ENCODE measurements at places on chromosomes 7 and 10.
A peak's percentile ranks its signal among the peaks of the same experiment; 100 is the strongest.

DNA sequence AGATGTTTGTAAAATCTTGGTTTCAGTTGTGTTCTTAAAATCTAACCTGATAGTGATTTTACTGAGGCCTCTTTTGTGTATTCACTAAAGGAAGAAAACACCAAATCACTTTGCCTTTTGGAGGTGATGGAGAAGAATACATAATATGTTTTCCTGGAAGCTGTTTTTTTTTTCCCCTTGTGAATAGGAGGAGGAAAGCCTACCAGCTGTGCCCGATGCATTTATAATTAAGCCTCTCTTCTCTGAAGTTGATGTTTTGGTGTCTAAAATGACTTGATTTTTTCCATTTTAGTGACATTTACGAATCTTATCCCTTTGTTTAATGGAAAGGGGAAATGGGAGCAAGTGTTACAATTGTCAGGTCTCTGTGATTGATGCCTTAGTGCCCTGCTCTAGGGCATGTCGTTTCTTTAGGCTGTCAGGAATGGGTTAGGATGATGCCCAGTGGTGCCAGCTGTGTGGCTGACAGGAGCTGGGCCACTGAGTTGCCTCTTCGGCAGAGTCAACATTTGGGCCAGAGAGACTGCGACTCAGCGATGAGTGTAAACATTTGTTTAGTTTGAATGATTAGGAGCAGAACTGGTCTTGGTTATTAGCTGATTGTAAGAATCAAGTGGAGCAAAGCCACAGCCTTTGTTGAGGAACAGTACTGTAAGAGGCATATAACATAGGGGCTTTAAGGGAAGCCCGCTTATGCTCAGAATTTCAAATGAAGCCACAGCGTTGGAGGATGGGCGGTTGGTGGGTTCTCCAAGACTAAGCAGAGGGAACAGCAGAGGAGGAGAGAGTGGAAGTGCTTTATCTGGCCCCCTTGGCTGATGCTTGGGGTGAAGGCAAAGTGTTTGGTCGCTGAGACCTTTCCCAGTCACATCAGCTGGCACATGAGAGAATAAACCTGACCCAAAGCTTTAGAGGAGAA, 81.6 kb downstream of the CDK14 start:
- DNase-seq: no peak

DNA sequence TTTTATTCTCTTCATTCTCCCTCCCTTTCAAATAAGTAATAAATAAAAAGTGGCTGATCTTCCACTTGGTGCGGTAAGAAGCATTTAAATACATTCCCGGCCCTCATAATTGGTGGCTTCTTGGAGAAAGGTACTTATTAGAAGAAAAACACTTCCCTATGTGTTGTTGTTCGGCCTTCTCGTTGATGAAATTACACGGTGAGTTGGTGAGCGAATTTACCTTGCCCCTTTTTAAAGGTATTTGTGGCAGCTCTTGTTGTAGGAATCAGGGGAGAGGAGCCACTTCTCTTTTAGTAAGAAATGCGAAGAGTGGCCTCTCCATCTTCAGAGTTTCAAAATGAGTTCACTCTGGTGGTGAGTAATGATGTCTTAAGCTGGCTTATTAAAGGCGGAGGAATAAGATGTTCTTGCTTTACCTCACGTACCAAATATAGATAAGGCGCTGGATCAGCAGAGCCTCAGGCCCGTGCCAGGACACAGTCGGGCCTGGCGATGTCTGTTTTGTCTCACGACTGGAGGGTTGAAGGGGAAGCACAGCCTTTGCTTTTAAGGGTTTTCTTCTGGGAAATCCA, 135.9 kb downstream of the CUX1 start:
- DNase-seq: peak; percentile 12

- DNase-seq: no peak
These were observed at the start of gene IFIT3 for GRCh38 chr10:89327803-89328441. TSS of gene IFIT3 (plus strand) at chr10:89327997. CDS start at chr10:89328074, 77 bp downstream.

GRCh38 chr10:108385963-108386362, 1221.5 kb upstream of the SORCS1 start:
- no peak for DNase-seq

DNA sequence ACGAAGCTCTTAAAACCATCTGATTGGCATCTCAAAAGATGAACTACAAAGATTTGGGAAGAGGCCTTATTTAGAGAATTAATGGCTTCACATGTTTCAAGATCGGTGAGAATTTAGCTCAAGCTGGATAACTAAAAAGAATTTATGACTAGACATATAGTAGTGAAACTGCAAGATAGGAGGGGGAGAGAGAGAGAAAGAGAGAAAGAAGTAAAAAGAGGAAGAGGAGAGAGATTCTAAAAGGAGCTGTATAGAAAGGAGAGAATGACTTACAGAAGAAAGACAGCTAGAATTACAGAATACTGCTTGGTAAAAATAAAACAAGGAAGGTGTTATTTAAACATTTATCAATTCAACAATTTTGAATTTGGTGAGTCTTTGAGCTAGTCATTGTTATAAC, 592.3 kb downstream of the SH2D4B start:
- DNase-seq: no peak

DNA sequence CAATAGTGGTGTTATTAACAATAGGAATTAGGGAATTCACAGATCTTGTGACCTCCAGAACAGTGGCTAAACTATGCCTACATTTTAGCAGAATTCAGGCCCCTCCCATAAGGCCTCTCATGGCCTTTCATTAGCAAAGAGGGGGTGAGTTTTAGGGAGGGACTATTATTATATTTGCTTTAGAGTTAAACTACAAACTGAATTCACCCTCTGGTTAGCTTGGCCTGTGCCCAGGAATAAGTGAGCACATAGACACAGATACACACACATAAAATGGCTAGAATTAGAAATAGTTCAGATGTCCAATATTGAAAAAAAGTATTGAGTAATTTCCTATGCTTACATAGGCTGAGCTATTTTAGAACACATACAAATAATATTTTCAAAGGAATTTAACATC, 818.8 kb upstream of the COBL start:
- DNase-seq: no peak

DNA sequence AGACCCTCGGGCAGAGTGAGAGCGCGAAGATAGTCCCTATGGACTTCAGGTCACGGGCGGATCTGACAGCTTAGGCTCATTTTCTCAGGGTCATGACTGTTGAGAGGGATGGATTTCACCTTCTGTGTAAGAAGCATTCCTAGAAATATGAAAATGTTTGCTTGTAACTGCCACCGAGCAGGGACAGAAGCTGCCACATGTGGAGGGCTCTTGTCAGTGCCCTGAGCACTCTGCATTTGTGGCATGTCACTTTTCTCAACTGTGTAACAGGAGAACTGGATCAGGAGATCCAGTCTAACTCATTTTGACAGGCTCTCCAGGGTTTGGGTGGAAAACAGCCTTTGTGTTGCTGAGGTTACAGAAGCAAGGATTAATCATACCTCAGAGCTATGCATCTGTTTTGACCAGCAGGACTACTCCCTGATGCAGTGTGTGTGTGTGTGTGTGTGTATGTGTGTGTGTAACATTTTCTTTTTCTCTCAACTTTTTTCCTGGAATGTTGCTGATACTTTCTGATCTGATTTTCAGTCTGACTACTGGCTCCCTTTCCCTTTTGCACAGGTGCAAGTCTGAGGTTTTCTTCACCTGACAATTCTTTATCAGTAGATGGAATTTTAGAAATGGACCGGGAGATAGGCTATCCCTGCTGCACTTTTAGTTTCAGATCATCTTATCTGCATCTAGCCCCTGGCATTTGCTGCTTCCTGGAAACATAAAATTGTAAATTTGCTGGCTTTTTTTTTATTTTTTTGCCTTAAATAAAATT, 183.3 kb downstream of the STK31 start:
- DNase-seq: no peak

GRCh38 chr10:130801276-130801675, 510.2 kb downstream of the TCERG1L start:
- DNase-seq: no peak

DNA sequence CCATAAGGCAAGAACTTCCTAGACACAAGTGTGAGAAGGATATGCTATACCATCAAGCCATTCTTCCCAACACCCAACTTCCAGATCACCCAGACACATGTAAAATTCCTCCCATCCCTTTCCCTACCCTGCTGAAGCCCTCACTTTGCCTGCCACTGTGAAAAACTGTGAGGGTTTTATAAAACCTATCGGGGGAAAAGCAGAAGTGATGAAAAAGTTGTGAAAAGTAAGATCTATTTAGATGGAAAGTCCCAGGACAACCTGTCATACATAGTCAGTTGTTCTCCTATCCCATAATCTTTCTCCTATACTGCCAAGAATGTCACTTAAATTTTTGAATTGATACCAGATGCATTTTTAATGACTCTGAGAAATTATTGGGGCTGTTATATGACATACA, 39.0 kb upstream of the PPP3CB start:
- DNase-seq: no peak

DNA sequence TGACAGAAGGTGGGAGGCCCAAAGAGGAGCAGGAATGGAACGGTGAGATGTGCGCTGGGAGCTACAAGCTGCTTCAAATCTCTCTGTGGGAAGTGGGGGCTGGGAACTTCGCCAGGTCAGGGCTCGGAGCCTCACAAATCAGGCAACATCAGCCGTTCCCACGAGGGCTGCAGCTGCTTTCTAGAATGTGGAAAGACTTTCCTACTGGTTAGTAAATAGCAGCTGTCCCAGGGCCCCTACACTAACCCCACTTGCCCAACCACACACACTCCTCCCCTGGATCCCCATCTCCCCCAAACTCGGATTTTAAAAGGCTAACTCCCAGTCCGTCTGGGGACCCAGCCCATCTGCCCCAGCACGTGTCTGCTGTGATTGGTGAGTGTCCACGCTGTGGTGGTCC, 40.6 kb upstream of the PITRM1 start:
- DNase-seq: no peak

DNA sequence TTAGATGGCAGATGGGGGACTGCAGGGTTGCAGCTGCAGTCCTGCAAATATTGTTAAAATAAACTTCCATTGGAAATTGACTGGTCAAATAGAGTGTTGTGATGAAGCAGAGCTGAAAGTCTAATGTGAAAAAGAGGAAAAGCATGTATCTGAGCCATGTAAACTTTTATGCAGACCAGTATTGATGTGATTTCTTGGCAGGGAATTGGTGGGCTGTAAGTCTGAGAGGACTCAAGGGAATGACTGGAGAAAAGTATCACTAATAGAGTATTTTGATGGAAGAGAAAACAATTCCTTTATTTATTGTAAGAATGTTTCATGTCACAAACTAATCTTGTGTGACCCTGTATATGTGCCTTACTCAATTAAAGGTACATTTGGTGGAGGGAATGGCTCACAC, 155.5 kb downstream of the PPP1R9A start:
- no peak for DNase-seq

- DNase-seq: no peak
These were observed 17.2 kb upstream of the SYPL1 start for GRCh38 chr7:106129291-106129690.

DNA sequence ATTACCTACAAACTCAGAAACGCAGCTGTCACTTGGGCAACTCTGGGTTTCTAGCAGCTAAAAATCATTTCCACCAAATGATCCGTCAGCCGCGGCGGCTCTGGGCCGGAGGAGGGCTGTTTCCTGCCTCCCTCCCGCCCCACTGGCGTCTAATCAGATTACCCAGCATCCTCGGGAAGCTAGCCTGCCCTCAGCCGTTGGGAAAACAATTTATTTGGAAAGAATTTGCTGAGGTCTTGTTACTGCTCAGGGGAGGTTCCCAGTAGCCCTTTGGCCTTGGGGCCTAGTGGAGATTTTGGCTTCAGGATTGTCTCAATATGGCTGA, 65.0 kb upstream of the ADGRA1 start:
- DNase-seq: no peak

GRCh38 chr7:23967949-23968599, 258.1 kb downstream of the STK31 start:
- DNase-seq: peak; percentile 6

DNA sequence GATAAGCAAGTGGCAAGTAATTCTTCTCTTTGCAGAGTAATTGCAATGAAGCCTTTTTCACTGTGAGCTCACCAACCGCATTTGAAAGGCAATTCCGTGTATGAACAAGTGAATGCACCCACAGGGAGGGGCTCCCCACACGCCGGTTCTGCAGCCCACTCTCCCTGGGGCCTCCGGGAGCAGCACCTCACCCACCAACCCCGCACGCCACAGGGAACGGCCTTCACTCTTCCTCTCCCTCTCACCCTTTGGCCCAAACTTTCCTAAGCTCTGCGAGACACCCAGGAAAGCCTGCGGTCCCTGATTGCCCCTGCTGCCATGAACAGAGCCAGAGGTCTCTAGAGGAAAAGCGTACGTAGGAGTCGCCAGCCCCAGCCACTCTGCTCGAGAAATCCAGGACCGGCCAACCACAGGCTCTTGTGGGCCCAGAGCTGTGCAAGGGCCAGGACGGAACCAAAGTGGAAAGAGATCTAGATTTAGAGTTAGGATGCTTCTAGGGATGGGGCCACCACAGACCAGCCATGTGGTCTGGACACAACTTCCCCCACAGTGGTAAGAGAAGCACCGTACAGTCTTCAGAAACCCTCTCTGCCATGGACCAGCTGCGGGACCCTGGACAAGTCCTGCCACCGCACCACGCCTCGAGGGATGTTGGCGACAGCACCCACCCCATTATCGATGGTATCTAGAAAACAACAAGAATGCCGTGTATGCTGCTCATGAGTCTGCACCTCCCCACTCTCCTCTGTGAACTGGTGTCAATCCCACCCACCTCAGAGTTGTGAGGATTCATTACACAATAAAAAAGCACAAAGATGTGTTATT, 3.6 kb downstream of the WDR86 start:
- DNase-seq: no peak

DNA sequence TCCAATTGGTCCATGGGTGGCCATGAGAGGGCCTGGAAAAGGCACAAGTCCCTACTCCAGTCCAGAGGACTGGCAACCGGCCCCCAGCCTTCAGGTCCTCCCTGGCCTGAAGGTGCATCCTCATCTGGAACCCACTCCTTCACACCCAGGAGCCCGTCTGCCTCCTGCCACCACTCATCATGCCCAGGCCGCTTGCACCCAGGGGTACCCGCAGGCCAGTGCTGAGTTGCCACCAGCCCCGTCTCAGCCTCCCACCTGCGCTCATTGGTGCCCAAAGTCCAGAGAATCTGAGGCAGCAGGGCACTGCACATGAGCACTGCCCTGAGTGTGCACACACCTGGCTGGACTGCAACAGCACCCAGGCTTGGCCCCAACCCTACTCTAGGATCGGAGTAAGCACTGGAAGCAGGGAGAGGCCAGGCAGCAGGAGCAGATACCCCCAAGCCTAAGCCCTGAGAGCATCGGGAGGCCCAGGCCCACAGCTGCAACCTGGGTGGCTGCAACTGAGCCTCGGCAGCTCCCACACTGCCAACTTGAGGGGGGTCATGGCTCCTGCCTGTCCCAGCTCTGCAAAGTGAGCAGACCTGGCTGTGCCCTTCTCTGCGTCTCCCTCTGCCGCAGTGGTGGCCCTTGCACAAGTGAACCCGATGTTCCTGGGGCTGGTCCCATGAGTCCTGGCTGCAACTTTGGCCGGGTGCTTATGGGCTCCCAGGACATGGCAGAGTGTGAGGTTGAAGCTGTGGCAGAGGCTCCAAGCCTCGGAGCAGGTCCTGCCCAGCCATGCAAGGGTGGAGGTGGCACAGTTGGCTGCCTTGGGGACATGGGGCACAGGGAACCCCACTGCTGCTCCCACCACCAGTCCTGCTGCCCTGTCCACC, 44.3 kb downstream of the TCERG1L start:
- DNase-seq: no peak

GRCh38 chr10:119233123-119233820, 25.9 kb downstream of the GRK5 start:
- no peak for DNase-seq

- DNase-seq: no peak
These were observed 9.2 kb downstream of the ZSCAN25 start for GRCh38 chr7:99625961-99626360.
